ENCODE measurements at places on chromosomes 13 and 19.
A peak's percentile ranks its signal among the peaks of the same experiment; 100 is the strongest.

DNA sequence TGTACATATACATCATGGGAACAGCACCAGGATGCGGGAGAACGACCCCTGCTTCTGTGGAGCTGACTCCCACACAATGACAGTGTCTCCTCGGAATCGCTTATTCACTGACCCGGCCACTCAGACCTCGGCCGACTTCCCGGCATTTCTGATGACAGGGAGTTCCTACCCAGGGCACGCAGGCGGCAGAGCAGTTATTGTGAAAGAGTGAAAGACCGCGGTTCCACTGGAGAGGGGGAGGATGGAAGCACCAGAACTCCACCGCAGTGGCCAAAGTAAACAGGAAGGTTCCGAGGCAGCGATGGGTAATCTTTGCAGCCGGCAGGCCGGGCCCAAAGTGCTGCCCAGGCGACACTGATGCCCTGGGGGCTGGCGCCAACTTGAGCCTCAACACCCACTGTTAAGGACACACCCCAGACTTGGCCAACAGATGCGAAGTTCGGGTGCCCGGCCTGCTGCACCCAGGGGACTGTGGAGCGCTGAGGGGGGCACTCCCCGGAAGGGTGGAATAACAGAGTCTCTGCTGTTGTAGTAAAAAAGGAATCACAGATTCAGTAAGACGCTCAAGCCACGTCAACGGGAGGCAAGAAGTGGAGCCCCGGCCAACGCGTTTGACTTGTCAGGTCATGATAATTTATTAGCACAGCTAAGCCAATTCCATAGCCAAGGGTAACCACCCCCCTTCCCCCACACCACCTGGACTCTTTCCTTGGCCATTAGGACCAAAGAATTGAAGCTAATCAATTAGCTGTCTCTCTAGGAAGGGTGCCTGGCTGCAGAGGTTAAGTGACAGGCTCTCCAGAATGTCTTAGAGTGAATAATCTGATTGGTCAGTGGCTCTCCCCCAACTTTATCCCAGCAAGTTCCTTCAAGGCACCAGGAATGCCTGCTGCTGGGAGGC, 5.8 kb downstream of the MLLT1 start:
- DNase-seq, result peak; percentile 18

DNA sequence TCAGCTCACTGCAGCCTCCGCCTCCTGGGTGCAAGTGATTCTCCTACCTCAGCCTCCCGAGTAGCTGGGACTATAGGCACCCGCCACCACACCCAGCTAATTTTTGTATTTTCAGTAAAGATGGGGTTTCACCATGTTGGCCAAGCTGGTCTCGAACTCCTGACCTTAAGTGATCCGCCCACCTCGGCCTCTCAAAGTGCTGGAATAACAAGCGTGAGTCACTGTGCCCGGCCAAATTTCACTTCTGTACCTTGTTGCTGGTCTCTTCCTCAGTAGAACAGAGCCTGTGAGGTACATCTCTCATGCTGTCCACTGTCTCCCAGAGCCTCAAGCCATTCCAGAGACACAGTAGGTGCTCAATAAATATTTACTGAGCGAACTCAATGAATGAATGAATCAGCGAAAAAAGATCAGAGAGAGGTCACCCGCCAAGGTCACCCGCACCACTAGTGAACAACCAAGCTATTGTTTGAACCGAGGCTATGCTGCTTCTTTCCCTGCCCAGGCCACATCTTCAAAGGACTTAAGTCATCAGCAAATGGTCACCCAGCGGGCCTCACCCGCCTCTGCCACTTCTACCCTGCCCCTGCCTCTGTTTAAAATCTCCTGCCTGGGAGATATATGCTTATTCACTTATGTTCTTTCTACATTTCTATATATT, 9.3 kb downstream of the TMEM143 start:
- no peak for DNase-seq

DNA sequence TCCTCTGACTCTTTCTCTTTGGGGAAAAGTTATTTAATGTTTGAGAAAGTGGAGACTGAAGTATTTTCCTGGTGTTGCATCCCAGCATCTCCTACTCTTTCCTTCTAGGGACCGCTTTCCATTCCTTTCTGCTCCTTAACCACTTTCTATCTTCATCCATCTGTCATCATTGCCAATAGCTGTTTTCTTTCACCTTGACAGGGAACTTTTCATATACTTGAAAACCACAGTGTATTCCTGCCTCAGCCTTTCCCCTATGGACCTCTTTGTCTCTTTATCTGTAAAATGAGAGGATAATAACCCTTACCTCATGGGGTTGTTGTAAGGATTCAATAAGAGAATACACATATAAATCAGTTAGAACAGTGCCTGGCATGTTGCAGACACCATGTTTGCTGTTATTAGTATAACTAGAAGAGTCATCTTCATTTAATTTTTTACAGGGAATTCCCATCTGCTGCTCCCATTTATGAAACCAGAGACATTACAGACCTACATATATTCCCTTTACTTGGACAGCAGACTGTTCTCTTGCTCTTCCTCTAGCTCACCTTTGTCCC, 31.8 kb downstream of the LCP1 start:
- no peak for DNase-seq

DNA sequence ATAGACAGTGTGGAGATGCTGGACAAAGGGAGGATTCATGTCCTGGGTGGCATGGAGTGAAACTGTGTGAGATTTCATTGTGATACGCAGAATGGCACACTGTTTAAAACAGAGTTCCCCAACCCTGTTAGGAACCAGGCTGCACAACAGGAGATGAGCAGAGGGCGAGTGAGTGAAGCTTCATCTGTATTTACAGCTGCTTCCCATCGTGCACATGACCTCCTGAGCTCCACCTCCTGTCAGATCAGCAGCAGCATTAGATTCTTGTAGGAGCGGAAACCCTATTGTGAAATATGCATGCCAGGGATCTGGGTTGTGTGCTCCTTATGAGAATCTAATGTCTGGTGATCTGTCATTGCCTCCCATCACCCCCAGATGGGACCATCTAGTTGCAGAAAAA, 72.5 kb downstream of the RAP2A start:
- DNase-seq, result no peak

DNA sequence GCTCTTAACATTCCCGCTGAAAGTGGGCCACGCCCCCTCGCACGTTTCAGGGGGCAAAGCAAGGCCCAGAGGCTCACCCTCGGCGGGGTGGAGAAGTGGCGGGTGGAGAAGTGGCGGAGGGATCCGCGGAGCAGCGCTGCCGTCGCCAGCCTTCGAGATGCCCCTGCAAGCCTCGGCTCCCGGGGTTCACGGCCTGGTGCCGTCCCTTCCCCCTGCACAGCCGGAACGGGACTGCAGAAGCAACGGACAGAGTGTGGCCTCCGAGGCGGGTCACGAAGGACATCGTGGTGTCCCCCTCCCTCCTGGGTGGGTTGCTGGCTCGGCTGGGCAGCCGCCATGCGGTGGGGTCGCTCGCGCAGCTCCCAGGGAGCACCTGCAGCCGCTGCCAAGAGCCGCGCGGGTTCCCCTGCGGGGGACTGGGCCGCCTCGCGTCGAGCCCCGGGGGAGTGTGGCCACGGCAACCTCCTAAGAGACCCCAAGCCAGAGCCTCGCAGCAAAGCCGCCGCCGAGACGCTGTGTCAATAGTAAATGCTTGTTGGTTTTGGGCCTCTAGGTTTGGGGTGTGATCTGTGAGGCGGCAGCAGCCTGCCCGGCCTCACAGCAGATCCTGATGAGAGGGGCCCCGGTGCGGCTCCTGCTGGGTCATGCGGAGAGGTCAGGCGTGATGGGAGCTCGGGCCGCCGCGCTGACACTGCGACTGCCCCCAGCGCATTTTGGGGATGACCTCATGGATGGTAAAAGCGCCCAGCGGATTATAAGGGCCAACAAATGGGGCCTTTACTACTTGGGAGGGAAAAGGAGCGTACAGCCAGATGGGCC, 5.5 kb downstream of the TPGS1 start:
- no peak for DNase-seq

All from caudate nucleus (tissue), 63 donors.